ENCODE measurements at places on chromosomes 13 and 19.

GRCh38 chr19:892243-892893 lies 619 bp downstream of the MED16 start:
- no peak for DNase-seq

DNA sequence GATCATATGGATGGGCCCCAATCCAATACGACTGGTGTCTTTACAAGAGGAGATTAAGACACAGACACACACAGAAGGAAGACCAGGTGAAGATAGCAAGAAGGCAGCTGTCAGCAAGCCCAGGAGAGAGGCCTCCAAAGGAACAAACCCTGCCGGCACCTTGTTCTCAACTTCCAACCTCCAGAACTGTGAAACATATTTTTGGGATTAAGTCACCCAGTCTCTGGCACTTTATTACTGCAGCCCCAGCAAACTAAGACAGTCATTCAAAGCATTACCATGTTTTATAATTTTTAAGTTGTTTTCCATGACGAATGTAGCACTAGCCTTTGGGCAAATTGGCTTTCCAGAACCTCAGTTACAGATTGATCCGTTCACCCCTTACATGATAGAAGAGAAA lies 11.3 kb downstream of the STARD13 start:
- DNase-seq = no peak

GRCh38 chr19:5116292-5116691 lies 147.4 kb downstream of the KDM4B start:
- no peak for DNase-seq

GRCh38 chr13:53901593-53901992 lies 873.0 kb downstream of the OLFM4 start:
- no peak for DNase-seq

- no peak for DNase-seq
These were observed 10.9 kb downstream of the PRAM1 start for GRCh38 chr19:8491574-8491973.

GRCh38 chr19:33261511-33262189 lies 36.0 kb upstream of the SLC7A10 start:
- DNase-seq = no peak

Measured in T-helper 1 cell (primary cell).